ENCODE measurements at places on chromosomes 6 and 20. TPM values are rescaled to one million over a fixed set of nuclear protein-coding genes. Genes with fewer than 3 reads are reported as not detected.

DNA sequence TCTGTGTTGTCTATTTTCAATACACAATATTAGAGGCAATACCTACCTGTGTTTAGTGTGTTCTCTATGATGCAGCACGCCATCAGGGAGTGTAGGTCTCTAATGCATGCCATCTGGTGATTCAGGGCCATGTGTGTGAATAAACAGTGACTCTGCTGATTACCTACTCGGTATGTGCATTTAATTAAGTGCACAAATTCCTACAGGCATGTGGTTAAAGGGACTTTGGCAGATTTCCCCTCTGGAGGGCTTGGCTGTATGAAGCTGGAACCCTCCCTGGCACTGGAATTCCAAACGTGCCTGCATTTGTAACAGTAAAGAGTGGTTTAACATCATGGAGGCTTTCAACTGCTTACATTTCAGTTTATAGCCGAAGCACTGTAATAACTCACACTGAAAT lies 401.5 kb upstream of the SASH1 start:
- no peak for DNase-seq

DNA sequence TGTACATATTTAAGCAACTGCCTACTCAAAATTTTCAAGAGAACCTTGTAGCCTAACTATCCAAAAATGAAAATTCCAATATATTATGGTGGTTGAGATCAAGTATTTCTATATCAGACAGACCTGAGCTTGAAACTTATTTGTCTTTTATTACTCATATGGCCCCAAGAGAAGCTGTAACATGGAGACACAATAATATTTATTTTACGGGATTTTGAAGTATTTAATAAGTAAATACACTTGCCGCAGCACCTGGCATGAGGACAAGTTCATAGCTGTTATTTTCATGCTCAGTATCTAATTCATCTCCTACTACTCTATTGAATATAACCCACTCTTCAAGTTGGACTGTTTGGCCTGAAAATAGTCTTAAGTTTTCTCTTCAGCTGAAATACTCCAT lies 28.0 kb downstream of the PTPRK start:
- DNase-seq, result no peak

GRCh38 chr6:133806382-133807140 lies 82.4 kb upstream of the TCF21 start:
- no peak for DNase-seq

Gene MEP1A
- not detected for total RNA-seq

- no peak for DNase-seq
Measured at GRCh38 chr20:40050596-40050995, 638.4 kb downstream of the MAFB start.

DNA sequence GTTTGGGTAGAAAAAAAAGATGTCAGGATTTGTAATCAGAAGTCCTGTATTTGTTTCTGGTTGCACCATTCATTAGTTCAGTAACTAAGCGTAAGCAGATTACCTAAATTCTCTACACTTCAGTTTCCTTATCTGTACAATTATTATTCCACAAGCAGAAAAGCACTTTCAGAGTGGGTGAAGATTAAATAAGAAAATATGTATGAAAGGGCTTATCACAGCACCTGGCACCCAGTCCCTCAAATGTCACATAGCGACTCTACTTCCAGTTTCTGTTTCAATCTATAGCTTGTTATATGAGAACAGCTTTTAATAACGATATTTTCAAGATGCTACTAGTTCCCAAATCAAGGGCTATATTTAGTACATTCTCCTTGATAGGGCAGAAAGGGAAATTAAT lies 31.4 kb downstream of the RGS17 start:
- no peak for DNase-seq

Gene SLPI
- not detected for total RNA-seq

DNA sequence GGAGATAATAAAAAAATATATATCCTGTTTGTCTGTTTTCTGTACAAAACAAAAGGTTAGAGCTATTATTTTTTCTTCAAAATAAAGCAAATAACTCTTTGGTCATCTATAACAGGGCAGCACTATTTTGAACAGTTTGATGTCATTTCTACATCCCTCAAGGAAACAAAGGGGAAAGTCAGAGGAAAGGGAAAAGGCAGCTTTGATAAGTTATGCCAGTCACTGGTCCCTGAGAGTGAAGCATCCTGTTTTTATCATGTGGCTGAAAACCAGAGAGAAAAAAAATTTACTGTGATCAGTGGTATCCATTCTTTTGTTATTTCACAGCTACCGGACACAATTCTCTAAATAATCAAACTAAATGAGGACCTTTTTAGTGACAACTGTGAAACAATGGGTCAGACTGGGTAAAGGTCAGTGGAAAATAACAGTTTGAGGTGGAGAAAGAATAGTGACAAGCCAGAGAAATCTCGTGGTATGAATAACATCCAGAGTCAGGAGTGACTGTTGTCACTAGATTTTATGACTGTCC lies 356.0 kb downstream of the HDGFL1 start:
- no peak for DNase-seq

GRCh38 chr6:89021629-89022028 lies 58.2 kb upstream of the RNGTT start:
- no peak for DNase-seq

Gene EYA4
- total RNA-seq, result not detected

Gene SLC17A3
- total RNA-seq, result not detected
